Stimulated activated CD8-positive, alpha-beta memory T cell treated with anti-CD3 and anti-CD28 coated beads, Interleukin-12 subunit alpha, Interleukin-12 subunit beta, amount 100 ng/mL, for 4 hours (primary cell): ENCODE measurements at places on chromosomes 4 and X.

DNA sequence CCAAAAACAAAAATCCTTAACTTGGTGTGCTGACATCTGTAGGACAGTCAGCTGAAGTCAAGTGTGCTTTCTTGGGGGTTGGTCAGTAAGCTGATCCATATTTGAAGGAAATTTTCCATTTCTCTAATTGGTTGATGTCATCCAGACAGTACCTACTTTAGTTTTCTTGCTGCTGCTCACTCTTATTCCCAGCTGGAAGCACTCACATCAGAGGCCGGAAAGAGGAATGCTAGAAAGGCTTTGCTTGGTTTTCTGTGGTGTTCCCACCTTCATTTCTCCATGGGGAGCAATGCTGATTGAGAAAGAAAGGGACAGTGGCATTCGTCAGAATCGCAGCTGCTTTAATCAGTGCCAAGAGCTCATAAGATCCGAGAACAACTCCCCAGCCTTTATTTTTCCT is 227.0 kb downstream of the C4orf33 start:
- no peak for DNase-seq

GRCh38 chr4:161428180-161428965 is 735.4 kb downstream of the FSTL5 start:
- DNase-seq: no peak

GRCh38 chr4:7381221-7381889 is 53.4 kb downstream of the PSAPL1 start:
- no peak for DNase-seq

- no peak for DNase-seq
Measured at GRCh38 chr4:156970501-156971164, 966 bp downstream of the PDGFC start.

GRCh38 chr4:85913931-85914694 is 439.2 kb downstream of the ARHGAP24 start:
- DNase-seq: no peak

DNA sequence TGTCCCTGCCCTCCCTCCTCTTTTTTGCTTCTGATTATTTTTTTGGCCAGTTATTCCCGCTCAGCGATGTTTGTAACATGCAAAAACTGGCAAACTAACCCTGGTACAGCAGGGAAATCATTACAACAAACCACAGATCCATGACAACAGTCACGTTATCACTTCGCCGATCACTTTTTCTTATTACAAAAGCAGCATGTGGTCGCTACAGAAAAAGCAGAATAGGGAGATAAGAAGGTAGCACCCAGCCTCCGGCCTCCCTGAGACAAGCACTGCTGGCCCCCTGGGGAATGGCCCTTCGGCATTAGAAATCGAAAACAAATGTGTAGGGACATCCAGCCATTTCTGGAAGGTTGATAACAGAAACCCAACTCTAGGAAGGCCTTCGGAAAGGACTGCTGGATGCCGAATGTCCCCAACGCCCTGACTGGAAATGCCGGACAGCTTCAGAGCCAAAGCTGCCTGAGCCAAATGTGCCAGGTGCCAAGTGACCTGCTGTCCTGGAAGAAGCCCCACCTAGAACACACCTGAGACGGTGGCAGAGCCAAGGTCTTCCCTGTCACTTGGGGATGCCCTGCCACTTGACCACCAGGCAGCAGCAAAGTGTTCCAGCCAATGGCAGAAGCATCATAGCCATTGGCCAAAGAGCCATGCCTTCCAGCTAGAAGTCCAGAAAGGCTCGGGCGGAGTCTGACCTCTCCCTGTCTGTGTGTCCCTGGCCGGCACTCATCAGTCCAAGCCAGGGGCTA is 2.9 kb downstream of the IDH3G start:
- DNase-seq: no peak

DNA sequence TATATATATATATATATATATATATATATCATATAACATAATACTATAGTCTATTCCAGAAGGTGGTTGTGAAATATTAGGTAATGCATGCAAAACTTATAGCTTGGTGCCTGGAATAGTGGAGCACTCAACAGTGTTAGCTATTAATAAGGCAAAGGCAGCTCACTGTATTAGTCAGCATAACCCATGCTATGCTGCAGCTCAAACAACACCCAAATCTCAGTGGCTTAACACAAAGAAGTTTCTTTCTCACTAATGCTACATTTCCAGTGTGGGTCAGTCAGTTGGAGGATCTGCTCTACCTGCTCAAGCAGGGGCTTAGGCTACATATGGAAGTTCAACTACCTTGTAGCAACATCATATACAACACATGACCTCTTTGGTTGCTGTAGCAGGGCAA is 5.2 kb upstream of the RPGR start:
- no peak for DNase-seq

GRCh38 chr4:130074096-130074495 is 978.1 kb downstream of the C4orf33 start:
- DNase-seq: no peak

GRCh38 chrX:119201570-119201969 is 34.5 kb upstream of the PGRMC1 start:
- no peak for DNase-seq

GRCh38 chr4:86544310-86544966 is 49.7 kb upstream of the PTPN13 start:
- no peak for DNase-seq

GRCh38 chrX:439241-439640 is 52.5 kb upstream of the PPP2R3B start:
- DNase-seq: no peak

DNA sequence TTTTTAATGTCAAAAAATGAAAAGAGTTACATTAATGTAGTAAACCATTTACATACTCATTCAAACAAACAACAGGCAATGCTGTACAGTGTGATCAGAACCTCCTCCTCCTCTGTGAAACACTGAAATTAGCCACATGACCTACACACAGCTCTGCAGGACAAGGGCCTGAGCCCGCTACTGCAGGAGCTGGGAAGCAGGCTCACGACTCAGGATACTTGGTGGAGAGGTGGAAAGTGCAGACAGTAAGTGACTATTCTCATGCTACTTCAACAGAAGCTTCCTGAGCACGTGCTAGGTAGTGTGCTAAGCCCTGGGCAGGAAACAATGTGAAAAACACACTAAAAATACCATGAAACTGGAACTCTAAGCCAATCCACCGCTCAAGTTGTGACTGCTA is 56.8 kb downstream of the TAPT1 start:
- DNase-seq: no peak

GRCh38 chrX:23666282-23666681 is 1.0 kb upstream of the PRDX4 start:
- DNase-seq: no peak

- DNase-seq: no peak
Measured at GRCh38 chr4:67465763-67466052, 79.6 kb downstream of the CENPC start.

- no peak for DNase-seq
Measured at GRCh38 chr4:140351093-140352075, 22.1 kb upstream of the SCOC start.

- DNase-seq: no peak
Measured at GRCh38 chr4:9765091-9765490, 16.3 kb upstream of the DRD5 start.

DNA sequence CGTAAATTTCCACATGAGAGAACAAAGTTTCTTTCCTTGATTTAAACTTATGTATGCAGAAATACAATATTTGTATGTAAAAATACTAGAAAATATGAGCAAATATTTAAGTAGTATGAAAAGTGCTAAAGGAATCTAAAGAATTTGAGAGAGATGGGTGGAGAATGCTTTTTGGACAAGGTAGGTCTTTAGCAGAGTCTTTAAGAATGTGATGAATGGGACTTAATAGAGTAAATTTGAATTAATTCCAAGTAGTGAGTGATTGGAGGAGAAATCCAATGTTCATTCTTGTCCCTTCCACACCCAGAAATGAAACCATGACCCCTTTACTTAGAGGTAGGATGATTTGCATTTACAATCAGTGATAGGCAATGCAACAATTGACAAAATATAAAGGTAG is 570.9 kb upstream of the ZFP42 start:
- DNase-seq: no peak

DNA sequence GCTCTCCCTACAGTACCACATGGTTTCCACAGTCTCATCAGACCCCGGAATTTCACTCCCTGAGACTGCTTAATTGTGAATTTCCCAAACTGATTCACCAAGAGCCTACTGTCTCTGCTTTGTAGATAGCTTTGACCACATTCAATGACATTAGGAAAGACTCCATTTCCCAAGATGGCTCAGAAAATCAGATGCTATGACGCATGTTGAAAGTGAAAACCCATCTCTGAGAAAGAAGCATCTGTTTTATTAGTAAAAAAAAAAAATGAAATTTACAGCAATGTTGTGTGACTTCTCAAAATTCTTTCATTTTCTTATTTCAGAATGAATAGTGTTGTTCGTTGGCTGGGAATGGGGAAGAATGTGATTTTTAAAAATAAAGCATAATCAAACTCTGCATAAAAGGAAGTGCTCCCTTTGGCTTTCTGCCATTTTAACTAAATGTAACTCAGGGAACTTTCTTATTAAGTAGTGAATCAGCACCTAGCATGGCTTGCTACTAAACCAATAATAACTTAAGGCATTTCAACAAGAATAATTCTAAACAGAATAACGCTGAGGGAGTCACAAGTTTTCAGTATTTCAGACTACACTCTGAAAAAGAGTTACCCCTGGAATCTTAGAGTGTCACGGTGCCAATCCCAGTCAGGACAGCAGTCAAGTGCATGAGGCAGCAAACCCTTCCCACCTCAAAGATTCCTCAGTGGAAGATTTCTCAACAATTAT is 97.4 kb upstream of the MYOZ2 start:
- DNase-seq: no peak

GRCh38 chr4:169341490-169341889 is 70.7 kb upstream of the SH3RF1 start:
- no peak for DNase-seq

GRCh38 chr4:136307765-136308164 is 1224.5 kb downstream of the PCDH18 start:
- no peak for DNase-seq

DNA sequence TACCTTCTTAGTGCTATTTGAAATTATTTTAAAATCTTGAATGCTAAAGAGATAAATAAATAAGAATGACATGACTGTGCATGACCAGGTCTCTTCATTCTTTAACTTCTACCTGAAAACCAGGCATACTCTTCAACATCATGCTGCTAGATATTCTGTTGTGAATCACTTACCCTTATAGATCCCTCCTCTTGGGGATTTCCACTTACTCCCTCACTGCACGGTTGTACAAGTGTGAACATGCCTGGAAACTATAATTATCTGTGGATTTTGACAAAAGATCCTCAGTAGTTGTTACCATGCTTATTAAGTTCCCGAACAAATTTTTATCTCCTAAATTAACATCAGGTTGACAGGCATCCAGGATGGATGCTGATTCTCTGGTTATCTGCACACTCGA is 54.3 kb downstream of the ADGRL3 start:
- DNase-seq: no peak

GRCh38 chr4:161595230-161595771 is 568.5 kb downstream of the FSTL5 start:
- DNase-seq: no peak

GRCh38 chrX:109489174-109489573 is 7.3 kb upstream of the GUCY2F start:
- no peak for DNase-seq

DNA sequence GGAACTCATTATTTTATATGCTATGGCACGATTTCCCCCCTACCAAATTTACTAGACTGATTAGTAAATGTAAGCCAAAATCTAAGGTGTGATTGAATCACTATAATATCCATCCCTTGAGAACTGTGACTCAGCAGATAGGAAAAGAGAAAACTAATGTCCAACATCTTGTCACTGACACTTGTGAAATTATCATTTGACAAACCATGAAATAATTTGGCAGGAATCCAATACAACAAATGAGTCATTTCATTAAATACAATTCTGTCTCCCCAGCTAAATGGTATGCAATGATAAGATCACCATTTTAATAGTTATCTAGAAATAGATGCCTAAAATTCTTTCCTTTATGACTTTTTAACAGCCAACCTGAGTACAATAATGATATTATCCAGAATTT is 462.3 kb downstream of the DMD start:
- DNase-seq: no peak

- no peak for DNase-seq
Measured at GRCh38 chr4:160848489-160848888, 1315.3 kb downstream of the FSTL5 start.

GRCh38 chr4:80852061-80852460 is 178.4 kb upstream of the BMP3 start:
- DNase-seq: no peak

GRCh38 chr4:107564326-107564725 is 155.7 kb downstream of the PAPSS1 start:
- DNase-seq: no peak

DNA sequence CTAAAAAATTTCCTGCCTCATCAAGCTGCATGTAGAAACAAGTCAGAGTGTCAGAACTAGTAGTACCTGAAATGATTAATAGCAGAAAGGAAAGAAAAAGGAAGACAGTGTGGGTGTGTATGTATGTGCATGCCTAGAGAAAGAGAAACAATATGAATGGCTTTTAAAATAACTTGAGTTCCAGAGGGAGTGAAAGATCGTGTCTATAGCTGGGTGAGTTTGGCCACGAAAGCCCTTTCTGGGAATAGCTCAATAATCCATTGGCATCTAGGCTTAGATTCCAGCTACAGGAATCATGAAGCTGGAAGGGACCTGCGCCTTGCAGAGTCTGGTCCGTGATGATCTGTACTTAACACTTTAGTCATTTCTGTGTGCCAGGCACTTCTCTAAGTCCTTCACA is 195.6 kb downstream of the RAPGEF2 start:
- no peak for DNase-seq

DNA sequence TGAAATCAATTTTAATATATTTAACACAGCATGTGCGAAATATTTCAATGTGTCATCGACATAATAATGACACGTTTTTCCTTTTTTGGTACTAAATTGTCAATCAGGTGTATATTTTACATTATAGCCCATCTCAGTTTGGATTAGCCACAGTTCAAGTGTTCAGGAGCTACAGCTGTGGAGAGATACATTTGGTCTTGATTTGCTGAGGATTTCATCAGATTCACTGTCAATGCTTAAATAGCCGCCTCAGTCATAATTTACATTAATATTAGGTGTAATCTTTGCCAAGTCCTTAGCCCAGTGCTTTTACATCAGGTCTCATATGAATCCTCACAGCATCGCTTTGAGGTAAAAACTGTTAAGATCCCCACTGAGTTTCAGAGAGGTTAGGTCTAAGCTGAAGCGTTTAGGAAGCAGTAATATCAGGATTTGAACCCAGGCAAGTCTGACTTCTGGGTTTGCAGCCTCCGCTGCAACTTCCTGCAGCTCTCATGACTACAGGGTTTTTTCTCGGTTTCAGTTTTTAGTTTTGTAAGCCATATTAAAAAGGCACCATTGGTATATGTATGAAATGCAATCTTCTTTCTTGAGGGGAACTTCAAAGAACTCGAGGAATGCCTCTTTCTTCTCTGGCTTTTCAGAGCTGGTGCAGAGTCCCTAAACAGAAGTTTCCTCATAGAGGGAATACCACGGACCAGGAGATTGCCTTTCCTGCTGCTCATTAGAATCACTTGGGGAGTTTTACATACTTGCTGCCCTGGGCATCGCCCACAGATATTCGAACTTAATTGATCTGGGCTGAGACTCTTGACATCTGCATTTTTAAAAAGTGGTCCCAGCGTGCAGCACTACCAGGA is 6.4 kb downstream of the MTM1 start:
- no peak for DNase-seq

GRCh38 chr4:8340781-8341241 is 71.3 kb downstream of the HTRA3 start:
- no peak for DNase-seq
